Caudate nucleus (tissue), 63 donors: ENCODE measurements at places on chromosomes 1 and 21.

GRCh38 chr1:70364439-70364838 lies 9.9 kb upstream of the ANKRD13C start:
- DNase-seq: no peak

DNA sequence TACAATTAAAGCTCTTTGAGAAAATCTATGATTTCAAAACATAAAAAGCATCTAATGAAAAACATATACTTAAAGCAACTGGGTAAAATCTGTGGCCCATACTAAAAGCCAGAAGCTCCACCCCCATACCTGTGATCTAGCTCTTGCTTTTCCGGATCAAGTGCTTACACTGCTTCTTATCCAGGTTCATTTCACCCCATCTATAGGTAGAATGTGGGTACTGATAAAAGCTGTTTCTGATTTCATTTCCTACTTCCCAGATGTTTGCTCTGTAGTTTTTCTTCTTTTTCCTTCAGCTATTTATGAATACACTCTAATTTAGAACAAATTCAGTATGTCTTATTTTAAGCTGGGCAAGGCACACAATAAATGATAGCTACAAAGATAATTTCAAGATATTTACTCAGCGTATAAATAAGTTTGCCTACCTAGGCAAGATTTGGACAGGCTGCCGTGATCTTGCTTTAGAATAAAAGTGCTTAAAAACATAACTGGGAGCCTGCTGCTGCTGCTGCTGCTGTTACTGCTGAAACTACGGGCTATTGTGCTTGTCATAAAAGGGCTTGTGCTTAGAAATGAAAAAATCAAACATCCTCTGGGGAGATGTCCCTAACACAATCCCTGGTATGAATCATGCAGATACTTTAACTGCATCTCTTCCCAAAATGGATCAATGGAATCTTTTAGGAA lies 2.1 kb downstream of the SIPA1L2 start:
- no peak for DNase-seq

- DNase-seq: no peak
These were observed 193.6 kb downstream of the RPS6KC1 start for GRCh38 chr1:213244664-213245091.

GRCh38 chr21:42655796-42656770 lies 2.7 kb downstream of the PDE9A start:
- DNase-seq: no peak
